ENCODE measurements at places on chromosomes 7 and 10. TPM values are rescaled to one million over a fixed set of nuclear protein-coding genes. Genes with fewer than 3 reads are reported as not detected.

The LIPK gene
- total RNA-seq: not detected

The HOXA2 gene
- not detected for total RNA-seq

DNA sequence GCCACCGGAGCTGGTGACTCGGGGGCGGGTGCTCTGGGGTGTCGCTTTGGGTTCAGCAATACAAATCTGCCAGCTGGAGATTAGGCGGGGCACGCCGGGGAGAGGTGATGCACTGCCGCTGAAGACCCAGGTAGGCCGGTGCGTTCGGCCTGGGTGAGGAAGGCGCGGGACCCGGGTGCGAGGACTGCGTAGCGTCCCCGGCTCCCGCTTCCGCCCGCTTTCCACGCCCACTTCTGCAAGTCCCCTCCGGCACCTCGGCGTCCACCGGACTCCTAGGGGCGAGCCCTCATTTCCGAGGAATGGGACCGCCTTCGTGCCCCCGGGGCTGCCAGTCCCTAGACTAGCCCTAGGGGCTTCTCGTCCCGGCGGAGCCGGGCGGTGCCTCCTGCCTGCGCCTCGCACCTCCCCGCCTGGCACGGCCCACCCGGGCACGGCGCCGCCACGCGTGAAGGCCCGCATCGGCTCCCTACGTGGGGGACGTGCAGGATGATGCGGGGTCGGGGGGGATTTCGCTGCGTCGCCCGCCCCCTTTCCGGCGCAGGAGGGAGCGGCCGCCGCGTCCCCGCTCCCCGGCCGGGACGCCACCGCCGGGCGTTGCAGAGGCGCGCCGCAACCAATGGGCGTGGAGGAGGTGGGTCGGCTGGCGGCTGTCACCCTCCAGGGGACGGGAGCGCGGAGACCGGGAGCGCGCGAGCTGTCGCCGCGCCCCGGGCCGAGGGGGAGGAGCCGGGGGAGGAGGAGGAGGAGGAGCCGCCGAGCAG, 40.0 kb downstream of the HK1 start:
- H3K4me1 ChIP-seq: peaks cover 43% of the 10 kb centered on the region
- H3K4me3 ChIP-seq: peak overlapping the region; percentile 82

GRCh38 chr7:105268056-105268455, 120.7 kb downstream of the SRPK2 start:
- peaks cover 14% of the 10 kb centered on the region for H3K4me1 ChIP-seq
- no peaks in the 10 kb centered on the region for H3K27me3 ChIP-seq

DNA sequence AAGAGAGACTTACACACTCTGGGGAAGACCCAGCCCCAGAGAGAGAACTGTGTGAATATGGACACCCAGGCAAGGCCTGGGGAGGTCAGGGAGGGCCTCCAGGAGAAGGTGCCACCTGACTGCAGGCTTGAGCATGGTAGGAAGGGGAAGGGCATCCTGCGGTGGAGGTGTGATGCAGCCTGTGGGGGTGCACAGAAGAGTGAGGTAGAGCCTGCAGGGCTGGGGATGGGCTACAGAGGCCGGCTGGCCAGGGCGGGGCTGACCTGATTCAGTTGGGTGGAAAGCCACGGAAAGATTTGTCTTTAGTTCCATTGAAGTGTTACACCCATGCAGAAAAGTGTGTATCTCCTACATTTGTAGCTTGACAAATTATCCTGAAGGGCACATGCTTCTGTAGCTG, 47.6 kb downstream of the ZMIZ1 start:
- no peak for DNase-seq
- H3K4me3 ChIP-seq: no peak overlapping the region
- peaks cover 55% of the 10 kb centered on the region for H3K4me1 ChIP-seq
- H3K27me3 ChIP-seq: no peaks in the 10 kb centered on the region

- H3K4me1 ChIP-seq: peaks cover 11% of the 10 kb centered on the region
- no peaks in the 10 kb centered on the region for H3K36me3 ChIP-seq
- H3K4me3 ChIP-seq: no peak overlapping the region
- DNase-seq: peak; percentile 43
These were observed 33.9 kb downstream of the CACUL1 start for GRCh38 chr10:118720685-118721538.

- H3K27ac ChIP-seq: peak overlapping the region; percentile 40
- H3K4me1 ChIP-seq: peaks cover 4% of the 10 kb centered on the region
- no peaks in the 10 kb centered on the region for H3K27me3 ChIP-seq
- H3K4me3 ChIP-seq: no peak overlapping the region
These were observed 53.5 kb upstream of the TNS3 start for GRCh38 chr7:47635091-47636080.

DNA sequence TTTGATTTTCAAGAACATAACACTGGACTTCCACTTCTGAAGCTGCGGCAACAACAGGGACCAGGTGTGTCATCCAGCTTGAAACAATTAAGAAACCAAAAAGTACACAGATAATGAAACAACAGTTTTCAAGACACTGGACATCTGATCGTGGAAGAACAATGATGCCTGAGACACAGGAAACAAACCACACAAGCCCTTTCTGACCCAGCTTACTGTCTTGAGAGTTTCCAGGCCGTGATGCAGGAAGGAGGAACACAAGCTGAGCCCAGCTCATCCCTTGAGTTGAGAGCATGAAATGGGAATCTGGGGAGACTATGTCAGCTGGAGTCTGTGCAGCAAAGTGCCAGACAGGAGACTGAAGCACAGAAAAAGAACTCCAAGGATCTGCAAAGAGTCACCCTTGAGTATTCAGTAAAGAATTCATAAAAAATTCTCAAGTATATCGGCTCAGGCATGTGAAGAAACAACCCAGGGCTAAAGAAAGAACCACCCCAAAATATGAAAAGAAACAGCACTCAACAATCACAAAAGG, 91.6 kb downstream of the RNF32 start:
- no peaks in the 10 kb centered on the region for H3K27me3 ChIP-seq
- H3K36me3 ChIP-seq: no peaks in the 10 kb centered on the region
- no peak for DNase-seq
- no peak overlapping the region for H3K27ac ChIP-seq

DNA sequence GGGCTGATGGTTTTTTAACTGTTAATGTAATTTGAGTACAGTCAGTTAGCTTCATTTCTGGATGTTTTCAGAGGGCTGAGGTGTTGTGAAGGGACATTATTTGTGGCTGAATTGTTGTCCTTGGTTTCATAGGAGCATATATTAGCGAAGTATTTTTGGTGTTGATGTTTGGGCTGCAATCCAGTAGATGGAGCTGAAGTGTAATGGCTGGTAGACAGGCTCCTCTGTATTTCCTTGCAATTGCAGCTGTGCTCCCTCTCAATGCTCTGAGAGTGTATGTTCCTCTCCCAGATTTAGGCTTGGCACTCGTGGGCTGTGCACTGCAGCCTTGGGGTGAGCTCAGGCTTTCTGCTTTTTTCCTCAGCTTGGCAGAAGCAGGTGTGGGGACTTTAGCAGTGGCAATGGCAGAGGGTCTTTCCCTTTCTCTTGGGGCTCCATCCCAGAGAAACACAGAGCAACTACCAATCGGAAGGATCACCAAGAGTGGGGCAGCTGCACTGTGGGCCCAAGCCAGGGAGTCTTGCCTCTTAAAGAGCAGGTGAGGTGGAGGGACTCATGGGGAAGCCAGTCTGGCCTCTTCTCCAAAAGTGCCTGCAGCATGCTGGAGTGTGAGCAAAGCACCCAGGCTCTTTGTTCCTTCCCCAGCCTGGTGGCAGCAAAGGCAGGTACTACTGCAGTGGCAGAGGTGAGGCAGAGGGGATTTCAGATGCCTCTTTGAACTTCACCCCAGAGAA, 544.4 kb downstream of the SH2D4B start:
- no peaks in the 10 kb centered on the region for H3K4me1 ChIP-seq
- H3K4me3 ChIP-seq: no peak overlapping the region
- no peaks in the 10 kb centered on the region for H3K27me3 ChIP-seq
- no peak overlapping the region for H3K27ac ChIP-seq
- no peaks in the 10 kb centered on the region for H3K36me3 ChIP-seq

DNA sequence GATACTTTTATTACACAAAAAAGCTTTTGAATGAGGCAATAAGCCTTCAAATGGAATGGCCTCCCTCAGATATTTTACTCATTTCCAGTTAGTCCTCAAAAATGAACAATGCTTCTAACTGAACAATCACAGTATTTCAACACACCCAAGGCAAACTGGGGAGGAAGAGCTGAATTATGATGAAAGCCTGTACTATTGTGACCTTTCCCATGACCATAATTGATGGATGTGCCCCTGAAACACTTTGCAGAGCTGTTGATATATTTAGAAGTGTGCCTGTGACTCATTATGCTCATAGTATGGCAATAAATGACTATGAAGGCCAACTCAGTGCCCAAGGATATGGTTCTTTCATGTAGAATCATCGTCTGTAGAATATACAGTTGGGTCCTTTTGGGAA, 248.1 kb downstream of the AHR start:
- H3K27me3 ChIP-seq: no peaks in the 10 kb centered on the region
- H3K4me1 ChIP-seq: peaks cover 19% of the 10 kb centered on the region
- peak; percentile 68 for DNase-seq

DNA sequence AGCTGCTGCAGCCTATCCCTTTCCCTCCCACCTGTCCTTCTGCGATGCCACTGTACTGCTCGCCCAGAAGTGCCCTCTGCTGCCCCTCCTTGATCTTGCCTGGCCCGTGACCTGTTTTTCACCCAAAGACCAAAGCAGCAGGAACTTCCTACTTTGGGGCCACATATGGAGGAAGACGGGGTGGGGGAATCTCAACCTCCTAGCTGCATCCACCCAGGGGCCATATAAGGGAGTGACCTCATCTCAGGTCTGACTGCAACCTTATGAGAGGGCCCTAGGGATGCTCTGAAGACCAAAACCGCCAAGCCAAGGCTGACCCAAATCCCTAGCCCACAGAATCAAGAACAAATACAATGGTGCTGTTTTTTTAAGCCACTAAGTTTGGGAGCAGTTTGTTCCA, 15.7 kb downstream of the PRKCQ start:
- H3K4me3 ChIP-seq: no peak overlapping the region
- no peak overlapping the region for H3K27ac ChIP-seq
- H3K4me1 ChIP-seq: no peaks in the 10 kb centered on the region
- H3K27me3 ChIP-seq: no peaks in the 10 kb centered on the region

All from adrenal gland (tissue), 19 donors.